Thoracic aorta endothelial cell (primary cell): ENCODE measurements at places on chromosomes 5 and 9. TPM values are rescaled to one million over a fixed set of nuclear protein-coding genes. Genes with fewer than 3 reads are reported as not detected.

The CANX gene
- total RNA-seq = 932 and 988 TPM in 2 replicates

The PITX1 gene
- 0.57 and 0.93 TPM in 2 replicates for total RNA-seq

The IL13 gene
- not detected in 2 replicates for total RNA-seq

The CDK7 gene
- total RNA-seq = 68.4 and 86.3 TPM in 2 replicates

The TICAM2 gene
- total RNA-seq = 1.7 and 3.4 TPM in 2 replicates

The SPAG8 gene
- total RNA-seq = 0.13 and 0.22 TPM in 2 replicates

The SPAAR gene
- total RNA-seq = 10.6 and 17.7 TPM in 2 replicates

The SCGB3A2 gene
- total RNA-seq = not detected in 2 replicates

The DOK3 gene
- 0.86 and 2.8 TPM in 2 replicates for total RNA-seq

The SHOC1 gene
- not detected in 2 replicates for total RNA-seq

The EGFL7 gene
- 400 and 489 TPM in 2 replicates for total RNA-seq

The FBLL1 gene
- 0.07 and 0.27 TPM in 2 replicates for total RNA-seq

The NCS1 gene
- total RNA-seq = 33.1 and 50.7 TPM in 2 replicates

The CSF2 gene
- total RNA-seq = not detected in 2 replicates

The NR3C1 gene
- 35.9 and 41.4 TPM in 2 replicates for total RNA-seq

The ZNF366 gene
- total RNA-seq = 0.53 and 2.0 TPM in 2 replicates

The DBH gene
- total RNA-seq = not detected in 2 replicates

The SARDH gene
- 0.40 and 0.50 TPM in 2 replicates for total RNA-seq

The IRGM gene
- total RNA-seq = not detected in 2 replicates

The CD72 gene
- total RNA-seq = not detected in 2 replicates

The CDHR2 gene
- not detected in 2 replicates for total RNA-seq

The CCL19 gene
- not detected in 2 replicates for total RNA-seq

The SLC36A2 gene
- total RNA-seq = not detected in 2 replicates

The SYK gene
- not detected in 2 replicates for total RNA-seq

The OTP gene
- total RNA-seq = not detected in 2 replicates

The COX7C gene
- total RNA-seq = 203 and 250 TPM in 2 replicates

The GARIN3 gene
- total RNA-seq = not detected in 2 replicates

The PCDH12 gene
- 35.1 and 38.1 TPM in 2 replicates for total RNA-seq

The NR5A1 gene
- total RNA-seq = not detected in 2 replicates

The SLC45A2 gene
- not detected in 2 replicates for total RNA-seq

The SPATA31D4 gene
- total RNA-seq = not detected in 2 replicates

The FGD3 gene
- total RNA-seq = not detected in 2 replicates

The ANKRD18A gene
- total RNA-seq = 0.53 and 1.1 TPM in 2 replicates

The MELK gene
- 53.9 and 73.0 TPM in 2 replicates for total RNA-seq

The TSSK1B gene
- total RNA-seq = under 0.01 TPM in 1 of 2 replicates, not detected in the other
